ENCODE measurements at places on chromosomes 4 and X.
A peak's percentile ranks its signal among the peaks of the same experiment; 100 is the strongest.

- DNase-seq, result no peak
These were observed 9.3 kb upstream of the LIN54 start for GRCh38 chr4:83019794-83020494.

- peak; percentile 0 for DNase-seq
These were observed 49.2 kb upstream of the PRSS48 start for GRCh38 chr4:151227731-151228130.

- no peak for DNase-seq
These were observed 78.0 kb downstream of the HCCS start for GRCh38 chrX:11189097-11189496.

- no peak for DNase-seq
These were observed 2.7 kb downstream of the TKTL1 start for GRCh38 chrX:154298312-154298711.

DNA sequence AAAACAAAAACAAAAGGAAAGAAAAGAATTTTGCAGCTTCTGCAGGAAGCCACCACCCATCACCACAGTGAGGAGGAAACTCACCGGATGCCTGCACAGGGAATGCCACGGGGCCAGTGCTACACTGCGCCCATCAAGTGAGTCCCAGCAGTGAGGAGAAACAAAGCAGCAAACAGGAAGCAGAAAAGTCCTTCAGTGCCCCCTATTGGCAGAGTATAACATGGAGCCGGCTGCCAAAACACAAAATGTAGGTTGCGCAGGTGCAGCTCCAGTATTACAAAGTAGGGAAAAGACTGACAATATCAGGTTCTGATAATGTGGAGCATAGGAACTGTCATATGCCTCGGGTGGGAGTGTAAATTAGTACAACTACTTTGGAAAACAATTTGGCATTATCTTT is 23.3 kb upstream of the SCML2 start:
- peak; percentile 28 for DNase-seq

DNA sequence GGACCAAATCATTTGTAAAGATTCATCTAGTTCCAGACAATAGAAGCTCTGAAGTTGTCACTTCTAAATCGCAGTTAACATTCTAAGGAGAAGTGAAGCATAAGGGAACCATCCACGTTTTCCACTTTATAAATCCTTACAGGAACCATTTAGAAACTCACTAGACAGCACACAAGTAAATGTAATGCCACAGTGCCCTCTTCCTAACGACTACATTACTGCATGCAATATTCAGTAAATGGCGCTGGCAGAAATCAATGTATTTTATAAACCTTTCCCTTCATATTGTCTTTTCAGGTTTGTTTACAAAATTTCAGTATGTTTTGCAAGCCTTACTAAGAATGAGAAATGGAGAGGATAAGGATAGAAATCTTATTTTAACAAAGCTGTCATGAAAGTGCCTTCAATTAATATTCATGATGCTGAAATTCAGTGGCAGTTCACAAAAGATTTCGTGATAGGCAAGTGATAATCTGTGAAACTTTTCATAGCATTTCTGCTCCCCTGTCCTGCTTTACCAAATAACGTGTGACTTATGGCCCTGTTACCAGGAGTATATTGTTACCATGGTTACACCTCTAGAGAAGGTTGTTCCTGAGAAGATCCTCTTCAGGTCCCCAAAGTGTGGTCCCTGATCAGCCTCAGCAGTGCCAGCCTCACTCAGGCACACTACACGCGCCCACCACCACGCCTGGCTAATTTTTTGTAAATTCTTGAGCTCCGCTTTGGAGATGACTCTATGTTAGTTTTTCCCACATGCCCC is 54.2 kb downstream of the TMA16 start:
- peak; percentile 40 for DNase-seq

GRCh38 chr4:129526812-129527211 is 430.9 kb downstream of the C4orf33 start:
- DNase-seq, result no peak

- no peak for DNase-seq
These were observed 27.5 kb upstream of the CXCL13 start for GRCh38 chr4:77578145-77578544.

DNA sequence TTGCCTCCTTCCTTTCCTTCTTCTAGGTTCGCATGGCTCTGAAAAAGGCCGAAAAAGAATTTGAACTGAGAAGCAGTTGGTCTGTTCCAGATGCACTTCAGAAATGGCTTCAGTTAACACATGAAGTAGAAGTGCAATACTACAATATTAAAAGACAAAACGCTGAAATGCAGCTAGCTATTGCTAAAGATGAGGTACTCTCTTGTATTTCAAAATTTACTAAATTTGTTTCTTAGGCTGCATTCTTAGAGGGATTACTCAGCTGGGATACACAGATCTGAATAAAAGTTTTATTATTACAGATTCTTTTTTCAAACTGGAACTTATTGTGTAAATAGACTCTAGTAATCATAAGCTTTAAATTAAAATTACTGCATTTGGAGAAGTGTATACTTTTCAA is 146.9 kb downstream of the STIM2 start:
- no peak for DNase-seq

GRCh38 chr4:173517781-173518424 is 12.1 kb downstream of the HAND2 start:
- no peak for DNase-seq

DNA sequence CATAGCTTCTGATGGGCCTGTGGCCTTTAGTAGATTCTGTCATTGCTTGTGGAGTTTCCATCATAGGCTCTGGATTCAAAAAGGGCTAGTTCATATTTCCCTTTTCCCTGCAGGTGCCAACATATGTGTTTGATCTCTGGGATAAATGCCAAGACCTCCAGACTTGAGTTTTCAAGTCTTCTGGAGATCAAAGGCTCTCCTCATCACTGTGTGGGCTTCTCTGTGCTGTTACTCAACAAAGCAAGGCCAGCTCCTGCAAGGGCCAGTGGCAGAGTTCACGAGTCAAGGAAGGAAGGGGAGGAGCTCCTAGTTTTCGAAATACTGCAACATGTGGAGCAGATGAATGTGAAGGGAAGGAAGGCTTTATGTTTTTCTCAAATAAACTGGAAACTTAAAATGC is 62.7 kb upstream of the SCML1 start:
- no peak for DNase-seq

- DNase-seq, result peak; percentile 11
These were observed 39.0 kb downstream of the ENPEP start for GRCh38 chr4:110514889-110515479.

DNA sequence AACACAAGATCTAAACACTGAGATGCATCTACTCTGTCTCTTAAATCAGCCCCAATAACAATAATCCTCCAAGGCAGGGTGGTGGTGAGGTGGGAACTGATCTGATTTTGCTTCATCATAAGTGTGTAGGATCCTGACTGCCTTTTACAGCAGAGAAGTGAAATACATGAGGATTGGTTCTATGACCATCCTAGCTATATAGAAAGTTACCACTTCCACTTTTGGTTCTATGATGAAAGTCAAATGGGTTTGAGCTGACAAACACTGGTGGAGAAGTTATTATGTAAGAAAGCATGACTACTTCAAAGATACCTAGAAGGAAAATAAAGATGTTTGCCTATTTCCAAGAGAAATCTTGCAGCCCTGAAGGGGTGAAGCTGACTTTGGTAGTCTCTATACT is 181.6 kb downstream of the NKX6-1 start:
- DNase-seq, result no peak

- no peak for DNase-seq
These were observed 1056.4 kb downstream of the ADGRL3 start for GRCh38 chr4:62256479-62256878.

- DNase-seq, result no peak
These were observed 144.4 kb downstream of the AMMECR1 start for GRCh38 chrX:110173192-110174175.

GRCh38 chrX:66676413-66676812 is 37.5 kb upstream of the EDA2R start:
- DNase-seq, result no peak

DNA sequence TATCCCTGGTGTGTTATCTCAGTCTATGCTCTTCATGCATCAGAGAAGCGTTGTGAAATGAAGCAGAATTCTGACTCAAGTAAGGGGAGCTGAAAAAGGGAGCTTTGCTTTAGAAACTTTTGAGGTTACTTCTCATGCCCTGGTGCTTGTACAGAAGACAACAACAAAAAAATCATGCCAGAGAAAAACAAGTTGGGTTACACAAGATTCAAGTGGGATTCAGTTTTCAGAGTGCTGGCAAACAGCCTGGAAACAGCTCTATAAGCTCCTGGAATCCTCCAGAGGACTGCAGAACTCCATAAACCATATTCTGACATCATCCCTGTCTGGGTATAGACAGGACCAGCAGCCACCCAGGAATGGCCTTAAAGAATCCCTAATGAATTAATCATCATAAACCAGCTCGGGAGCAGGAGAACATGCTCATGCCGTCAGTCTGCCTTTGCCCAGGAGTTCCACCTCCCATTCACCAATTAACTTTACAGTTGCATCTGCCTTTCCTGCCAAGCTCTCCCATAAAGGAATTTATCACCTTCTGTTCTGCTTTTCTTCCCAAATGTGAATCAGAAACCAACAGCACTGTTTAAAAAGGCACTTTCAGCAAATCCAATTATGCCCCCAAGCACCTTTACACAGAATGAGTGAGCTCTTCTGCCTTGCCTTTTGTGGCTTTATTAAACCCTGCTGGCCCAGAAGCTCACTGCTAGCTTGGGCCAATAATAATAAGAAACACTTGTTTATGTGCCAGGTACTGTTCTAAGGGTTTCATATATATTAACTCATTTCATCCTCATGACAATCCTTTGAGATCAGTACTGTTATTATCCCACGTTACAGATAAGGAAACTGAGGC is 54.5 kb upstream of the FBXW7 start:
- no peak for DNase-seq

DNA sequence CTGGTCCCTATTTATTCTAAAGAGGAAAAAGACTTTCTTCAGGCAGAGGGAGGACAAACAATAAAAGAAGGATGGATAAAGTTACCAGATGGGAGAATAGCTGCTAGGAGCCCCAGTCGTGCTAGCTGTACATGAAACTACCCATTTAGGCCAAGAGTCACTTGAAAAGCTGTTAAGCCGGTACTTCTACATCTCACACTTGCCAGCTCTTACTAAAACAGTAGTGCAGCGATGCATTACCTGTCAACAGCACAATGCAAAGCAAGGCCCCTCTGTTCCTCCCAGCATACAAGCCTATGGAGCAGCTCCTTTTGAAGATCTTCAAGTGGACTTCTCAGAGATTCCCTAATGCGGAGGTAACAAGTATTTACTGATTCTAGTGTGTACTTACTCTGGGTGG is 1138.8 kb downstream of the ARAP2 start:
- DNase-seq, result no peak

DNA sequence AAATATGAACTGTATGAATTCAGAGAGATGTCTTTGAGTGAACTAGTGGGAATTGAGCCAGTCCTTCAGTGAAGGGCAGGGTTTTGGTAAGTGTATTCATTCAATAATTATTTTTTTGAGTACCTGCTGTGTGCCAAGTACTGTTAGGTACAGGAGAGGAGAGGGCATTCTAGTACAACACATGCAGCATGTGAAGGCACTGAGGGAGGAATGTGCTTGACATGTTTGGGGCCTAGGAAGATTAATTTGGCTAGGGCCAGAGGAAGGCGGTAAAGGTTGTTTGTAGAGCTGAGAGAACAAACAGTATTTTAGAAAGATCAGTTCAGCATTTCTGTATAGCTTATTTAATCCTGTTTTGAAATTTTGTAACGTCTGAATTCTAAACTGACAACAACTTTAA is 27.8 kb downstream of the APOOL start:
- no peak for DNase-seq

GRCh38 chr4:144721994-144722393 is 76.0 kb downstream of the HHIP start:
- DNase-seq, result no peak

DNA sequence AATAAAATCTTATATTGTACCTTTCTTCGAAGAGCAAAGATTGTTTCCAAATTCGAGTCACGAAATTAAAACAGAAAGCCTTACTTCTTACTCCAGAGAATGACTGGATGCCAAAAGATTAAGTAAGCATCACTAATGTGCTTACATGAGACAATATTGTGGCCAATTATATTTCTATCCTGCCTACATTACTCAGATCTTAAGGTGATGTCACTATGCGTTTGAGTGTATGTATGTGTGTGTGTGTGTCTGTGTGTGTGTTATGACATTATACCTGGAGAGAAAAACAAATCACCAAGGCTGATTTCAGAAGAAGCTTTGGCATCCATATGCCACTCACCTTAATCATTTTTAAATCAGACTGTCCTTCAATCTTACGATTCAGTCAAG is 556.3 kb downstream of the PPARGC1A start:
- DNase-seq, result peak; percentile 48
